Testis (tissue), 5 donors: ENCODE measurements at places on chromosomes 2 and 18. TPM values are rescaled to one million over a fixed set of nuclear protein-coding genes. Genes with fewer than 3 reads are reported as not detected.

- no peak for DNase-seq
- no peaks in the 10 kb centered on the region for H3K27me3 ChIP-seq
- H3K4me1 ChIP-seq = no peaks in the 10 kb centered on the region
- H3K27ac ChIP-seq = no peak overlapping the region
- no peaks in the 10 kb centered on the region for H3K36me3 ChIP-seq
Measured at GRCh38 chr2:62545261-62545660, 39.3 kb upstream of the TMEM17 start.

The TMEFF2 gene
- 2.7 TPM for total RNA-seq

- H3K36me3 ChIP-seq = no peaks in the 10 kb centered on the region
- no peaks in the 10 kb centered on the region for H3K27me3 ChIP-seq
Measured at GRCh38 chr18:76483780-76484179, 11.3 kb downstream of the ZNF516 start.

GRCh38 chr2:210421916-210422315 lies 54.6 kb downstream of the LANCL1 start:
- H3K4me1 ChIP-seq = no peaks in the 10 kb centered on the region
- no peak for DNase-seq
- no peaks in the 10 kb centered on the region for H3K36me3 ChIP-seq
- H3K4me3 ChIP-seq = no peak overlapping the region
- no peaks in the 10 kb centered on the region for H3K27me3 ChIP-seq

The DCDC2C gene
- total RNA-seq = 10.6 TPM

DNA sequence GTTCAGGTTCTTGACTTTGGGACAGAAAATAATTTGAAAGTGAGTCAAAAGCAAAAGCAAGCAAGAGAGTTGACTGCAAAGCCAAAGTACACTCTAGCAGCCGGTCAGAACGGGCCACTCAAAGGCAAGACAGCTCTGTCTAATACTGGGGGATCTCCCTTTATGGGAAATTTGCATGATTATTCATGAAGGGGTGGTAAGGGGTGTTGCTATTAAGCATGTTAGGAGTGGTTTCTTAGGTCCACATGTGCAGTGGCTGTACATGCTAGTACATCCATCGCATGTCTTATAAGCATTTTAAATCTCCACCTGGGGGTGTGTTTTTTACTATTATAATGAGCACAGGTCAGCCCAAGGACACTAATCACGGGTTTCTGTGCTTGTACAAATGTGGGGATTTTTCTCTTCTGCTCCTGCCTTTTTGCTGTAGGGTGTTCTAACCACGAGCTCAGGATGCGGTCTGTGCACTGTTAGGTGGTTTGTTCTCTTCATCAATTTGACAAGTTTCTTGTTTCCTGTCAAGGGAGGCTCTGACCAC lies 60.2 kb upstream of the SPP2 start:
- H3K27ac ChIP-seq = no peak overlapping the region
- no peaks in the 10 kb centered on the region for H3K27me3 ChIP-seq
- H3K4me3 ChIP-seq = no peak overlapping the region
- no peaks in the 10 kb centered on the region for H3K36me3 ChIP-seq
- DNase-seq = no peak

DNA sequence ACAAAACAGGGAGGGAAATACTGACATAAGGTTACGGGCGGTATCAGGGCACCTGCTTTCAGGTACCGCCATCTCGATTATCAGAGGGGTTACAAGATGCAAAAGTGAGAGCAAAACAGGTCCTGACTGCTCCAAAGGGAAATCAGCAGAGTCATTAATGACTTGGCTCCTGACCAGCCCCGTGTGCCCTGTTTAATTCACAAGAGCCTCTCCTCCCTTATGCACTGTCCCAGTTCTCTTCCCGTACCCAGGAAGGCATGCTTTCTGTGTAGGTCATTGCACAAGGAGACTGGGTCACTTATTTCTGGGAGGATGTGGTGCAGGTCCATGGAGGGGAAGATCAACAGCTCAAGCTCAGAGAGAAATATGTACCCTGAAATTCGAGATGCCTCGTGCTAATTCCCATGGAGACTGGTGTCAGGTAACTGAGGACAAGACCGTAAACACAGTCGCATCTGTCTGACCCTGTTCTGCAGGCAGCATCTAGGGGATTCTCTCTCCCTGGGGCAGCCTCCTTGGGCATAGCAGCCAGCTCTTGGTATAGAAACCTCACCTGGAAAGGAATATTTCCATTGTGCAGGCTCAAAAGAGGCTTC lies 79.9 kb downstream of the HNRNPLL start:
- no peaks in the 10 kb centered on the region for H3K27me3 ChIP-seq
- DNase-seq = no peak
- H3K36me3 ChIP-seq = no peaks in the 10 kb centered on the region
- no peak overlapping the region for H3K4me3 ChIP-seq
- no peak overlapping the region for H3K27ac ChIP-seq
- no peaks in the 10 kb centered on the region for H3K4me1 ChIP-seq

DNA sequence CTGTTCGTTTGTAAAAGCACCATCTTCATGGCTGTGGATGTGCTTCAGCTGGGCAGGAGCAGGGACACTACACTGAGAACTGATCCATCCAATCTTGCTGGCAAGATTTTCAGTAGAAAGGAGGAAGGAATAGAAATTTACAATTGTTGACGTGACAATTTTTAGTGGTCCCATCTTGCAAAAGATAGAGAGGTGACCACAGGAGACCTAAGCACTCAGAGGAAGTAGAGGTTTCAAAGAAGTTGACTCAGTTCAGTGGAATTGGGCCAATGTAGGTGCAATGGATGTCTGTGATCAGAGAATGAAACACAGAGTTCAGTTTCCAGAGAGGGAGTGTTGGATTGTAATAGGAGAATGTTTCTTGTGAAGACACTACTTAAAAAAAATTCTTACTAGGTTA lies 1.4 kb downstream of the UGT1A5 start:
- no peaks in the 10 kb centered on the region for H3K4me1 ChIP-seq
- no peak overlapping the region for H3K4me3 ChIP-seq
- no peak overlapping the region for H3K27ac ChIP-seq
- H3K36me3 ChIP-seq = no peaks in the 10 kb centered on the region
- H3K27me3 ChIP-seq = no peaks in the 10 kb centered on the region

DNA sequence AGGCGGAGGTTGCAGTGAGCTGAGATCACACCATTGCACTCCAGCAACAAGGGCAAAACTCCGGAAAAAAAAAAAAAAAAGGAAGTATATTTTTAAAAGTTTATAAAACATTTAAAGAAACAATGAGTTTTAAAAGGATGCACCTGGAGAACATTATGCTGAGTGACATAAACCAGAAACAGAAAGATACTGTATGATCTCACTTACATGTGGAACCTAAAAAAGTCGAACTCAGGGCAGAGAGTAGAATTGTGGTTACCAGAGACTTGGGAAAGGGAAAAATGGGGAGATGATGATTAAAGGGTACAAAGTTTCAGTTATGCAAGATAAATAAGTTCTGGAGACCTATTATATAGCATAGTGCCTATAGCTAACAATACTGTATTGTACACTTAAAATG lies 52.8 kb upstream of the RTN4 start:
- no peak overlapping the region for H3K4me3 ChIP-seq
- DNase-seq = no peak
- no peaks in the 10 kb centered on the region for H3K27me3 ChIP-seq
- H3K4me1 ChIP-seq = peaks cover 7% of the 10 kb centered on the region
- H3K36me3 ChIP-seq = no peaks in the 10 kb centered on the region
- no peak overlapping the region for H3K27ac ChIP-seq

- no peaks in the 10 kb centered on the region for H3K36me3 ChIP-seq
- H3K4me3 ChIP-seq = no peak overlapping the region
- H3K27ac ChIP-seq = no peak overlapping the region
- DNase-seq = no peak
- H3K4me1 ChIP-seq = no peaks in the 10 kb centered on the region
Measured at GRCh38 chr2:155895016-155895415, 437.5 kb downstream of the NR4A2 start.

DNA sequence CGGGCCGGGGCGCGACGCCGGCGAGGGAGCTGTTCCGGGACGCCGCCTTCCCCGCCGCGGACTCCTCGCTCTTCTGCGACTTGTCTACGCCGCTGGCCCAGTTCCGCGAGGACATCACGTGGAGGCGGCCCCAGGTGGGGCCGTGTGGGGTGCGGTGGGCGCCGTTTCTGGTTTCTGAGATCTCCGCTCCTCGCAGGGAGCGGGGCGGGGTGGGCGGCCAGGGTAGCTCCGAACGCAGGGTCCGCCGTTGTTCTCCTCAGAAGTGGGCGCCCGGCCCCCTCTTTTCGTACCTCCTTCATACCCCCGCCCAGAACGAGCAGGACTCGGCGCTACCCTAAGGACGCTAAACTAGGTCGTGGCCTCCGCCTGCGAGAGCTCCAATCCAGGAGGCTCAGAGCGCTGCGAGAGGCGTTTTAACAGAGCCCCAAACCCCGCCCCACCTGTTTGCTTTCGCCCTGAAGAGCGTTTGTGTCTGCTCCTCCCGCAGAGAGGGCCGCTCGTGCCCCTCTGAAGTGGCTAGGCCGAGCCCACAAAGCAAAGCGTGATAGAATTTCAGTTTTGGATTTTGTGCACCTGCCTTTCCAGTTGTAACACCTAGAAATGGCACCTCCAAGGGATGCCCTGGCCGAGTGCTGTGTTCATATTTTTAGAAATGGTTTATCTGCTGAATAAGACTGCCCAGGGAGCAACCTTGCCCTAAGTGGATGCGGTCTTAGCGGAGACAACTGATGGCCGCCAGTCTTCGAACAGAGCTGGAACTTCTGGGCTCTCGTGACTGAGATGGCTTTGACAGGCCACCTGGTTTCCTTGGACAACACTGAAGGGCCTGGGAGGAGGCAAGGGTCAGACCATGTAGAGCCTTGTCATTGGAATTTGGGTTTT lies 626 bp downstream of the CAPN10 start:
- peak overlapping the region; percentile 85 for H3K4me3 ChIP-seq
- no peaks in the 10 kb centered on the region for H3K36me3 ChIP-seq
- H3K4me1 ChIP-seq = peaks cover 26% of the 10 kb centered on the region
- DNase-seq = peak; percentile 33

The CREB1 gene
- total RNA-seq = 71.3 TPM

- H3K36me3 ChIP-seq = no peaks in the 10 kb centered on the region
- no peaks in the 10 kb centered on the region for H3K4me1 ChIP-seq
- no peak overlapping the region for H3K27ac ChIP-seq
- DNase-seq = no peak
- no peak overlapping the region for H3K4me3 ChIP-seq
Measured at GRCh38 chr2:44758591-44758990, 182.9 kb upstream of the SIX3 start.

The IMPA2 gene
- total RNA-seq = 16.6 TPM

The NR4A2 gene
- 3.9 TPM for total RNA-seq

DNA sequence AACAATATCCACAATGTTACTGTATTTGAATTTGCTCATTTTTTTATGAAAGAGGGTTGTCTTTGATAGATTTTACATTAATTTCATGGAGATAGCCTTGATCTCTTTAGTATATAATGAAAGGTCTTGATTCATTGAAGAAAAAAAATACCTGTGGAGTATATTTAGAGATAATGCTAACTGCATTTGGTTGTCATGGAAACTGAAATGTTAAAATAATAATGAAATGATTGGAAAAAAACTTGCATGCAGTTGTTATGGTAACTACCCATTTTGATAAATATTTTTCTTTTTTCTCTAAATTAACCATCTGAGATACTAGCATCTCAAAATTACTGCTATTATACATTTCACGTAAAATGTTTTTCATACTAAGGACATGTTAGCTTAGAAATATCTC lies 712.7 kb upstream of the FAM98A start:
- H3K4me3 ChIP-seq = no peak overlapping the region
- DNase-seq = no peak
- no peaks in the 10 kb centered on the region for H3K27me3 ChIP-seq
- no peak overlapping the region for H3K27ac ChIP-seq
- no peaks in the 10 kb centered on the region for H3K4me1 ChIP-seq

- H3K4me1 ChIP-seq = peaks cover 5% of the 10 kb centered on the region
- no peak overlapping the region for H3K27ac ChIP-seq
- no peaks in the 10 kb centered on the region for H3K27me3 ChIP-seq
- no peak overlapping the region for H3K4me3 ChIP-seq
- no peaks in the 10 kb centered on the region for H3K36me3 ChIP-seq
- DNase-seq = no peak
Measured at GRCh38 chr18:7190547-7191156, 40.2 kb upstream of the LRRC30 start.

DNA sequence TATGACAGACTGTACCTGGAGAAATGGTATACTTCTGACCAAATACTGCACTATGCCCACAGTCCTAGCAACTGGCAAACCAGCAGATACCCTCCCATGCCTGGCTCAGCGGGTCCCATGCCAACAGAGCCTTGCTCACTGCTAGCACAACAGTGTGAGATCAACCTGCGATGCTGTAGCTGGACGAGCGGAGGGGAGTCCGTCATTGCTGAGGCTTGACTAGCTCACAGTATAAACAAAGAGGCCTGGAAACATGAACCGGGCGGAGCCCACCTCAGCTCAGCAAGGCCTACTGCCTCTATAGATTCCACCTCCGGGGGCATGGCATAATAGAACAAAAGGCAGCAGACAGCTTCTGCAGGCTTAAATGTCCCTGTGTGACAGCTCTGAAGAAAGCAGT lies 93.2 kb upstream of the CAB39 start:
- DNase-seq = no peak
- H3K27ac ChIP-seq = no peak overlapping the region
- H3K27me3 ChIP-seq = no peaks in the 10 kb centered on the region
- no peak overlapping the region for H3K4me3 ChIP-seq
- H3K4me1 ChIP-seq = no peaks in the 10 kb centered on the region

GRCh38 chr18:44465381-44465841 lies 215.3 kb upstream of the SETBP1 start:
- H3K27me3 ChIP-seq = no peaks in the 10 kb centered on the region
- H3K4me1 ChIP-seq = no peaks in the 10 kb centered on the region
- H3K27ac ChIP-seq = no peak overlapping the region
- H3K36me3 ChIP-seq = no peaks in the 10 kb centered on the region
- DNase-seq = peak; percentile 23
- no peak overlapping the region for H3K4me3 ChIP-seq

GRCh38 chr2:158725441-158725891 lies 69.7 kb upstream of the DAPL1 start:
- H3K4me3 ChIP-seq = no peak overlapping the region
- no peak overlapping the region for H3K27ac ChIP-seq
- DNase-seq = no peak
- no peaks in the 10 kb centered on the region for H3K27me3 ChIP-seq
- no peaks in the 10 kb centered on the region for H3K36me3 ChIP-seq

GRCh38 chr18:42296192-42296591 lies 341.2 kb downstream of the PIK3C3 start:
- H3K4me1 ChIP-seq = no peaks in the 10 kb centered on the region
- no peak for DNase-seq
- no peak overlapping the region for H3K4me3 ChIP-seq
- no peak overlapping the region for H3K27ac ChIP-seq

DNA sequence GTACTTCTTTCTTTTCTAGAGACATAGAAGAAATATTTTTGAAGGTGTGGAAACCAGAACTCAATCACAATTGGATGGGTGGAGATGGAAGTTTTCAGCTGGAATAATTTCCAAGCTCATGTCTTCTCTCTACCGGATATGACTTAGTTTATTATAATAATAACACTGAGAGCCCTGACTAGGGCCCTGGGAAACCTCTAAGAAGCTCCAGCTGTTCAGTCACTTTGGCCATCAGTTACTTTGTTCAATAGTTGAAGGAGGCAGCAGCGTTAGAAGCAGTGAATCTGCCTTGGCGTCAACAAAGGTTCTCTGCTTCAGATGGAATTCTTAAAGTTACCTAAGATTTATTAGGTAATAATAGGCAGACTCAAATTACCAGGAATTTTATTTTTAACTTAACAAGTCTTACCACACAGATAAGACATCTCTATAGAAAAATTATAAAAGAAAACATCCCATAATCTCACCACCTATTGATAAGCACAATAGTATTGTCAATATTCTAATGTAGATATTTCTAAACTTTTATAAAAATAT lies 293.8 kb upstream of the CHAC2 start:
- no peak overlapping the region for H3K4me3 ChIP-seq
- no peaks in the 10 kb centered on the region for H3K4me1 ChIP-seq
- no peak for DNase-seq
- H3K27me3 ChIP-seq = no peaks in the 10 kb centered on the region
- H3K27ac ChIP-seq = no peak overlapping the region
- H3K36me3 ChIP-seq = no peaks in the 10 kb centered on the region
